ENCODE measurements at places on chromosomes 7 and 10.

DNA sequence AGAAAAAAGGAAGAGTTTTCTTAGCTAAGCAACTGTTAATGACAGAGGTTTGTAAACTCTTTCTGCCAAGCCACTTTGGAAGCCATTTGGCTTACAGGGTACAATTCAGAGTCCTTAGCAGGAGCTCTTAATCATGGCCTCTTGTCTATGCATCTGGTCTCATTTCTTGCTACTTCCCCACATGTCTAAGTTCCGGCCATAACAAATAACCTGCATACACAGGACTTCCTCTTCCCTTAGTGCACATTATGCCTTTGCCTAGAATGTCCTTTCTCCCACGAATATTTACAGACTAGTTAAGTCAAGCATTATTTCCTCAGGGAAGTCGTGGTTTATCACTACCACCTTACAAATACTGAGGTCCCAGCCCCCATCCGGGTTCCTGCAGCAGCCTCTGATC is 8.6 kb upstream of the UPF2 start:
- DNase-seq = no peak

DNA sequence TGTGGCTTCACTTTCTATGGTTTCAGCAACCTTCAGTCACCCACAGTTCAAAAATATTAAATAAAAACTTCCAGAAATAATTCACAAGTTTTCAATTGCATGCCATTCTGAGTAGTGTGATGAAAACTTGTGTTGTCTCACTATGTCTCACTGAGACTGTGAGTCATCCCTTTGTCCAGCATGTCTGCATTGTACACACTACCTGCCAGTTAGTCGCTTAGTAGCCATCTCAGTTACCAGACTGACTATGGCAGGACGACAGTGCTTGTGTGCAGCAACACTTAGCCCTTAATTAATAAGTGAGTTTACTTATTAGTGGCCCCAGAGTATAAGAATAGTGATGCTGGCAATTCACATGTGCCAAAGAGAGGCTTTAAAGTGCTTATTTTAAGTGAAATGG is 22.5 kb downstream of the CCDC186 start:
- no peak for DNase-seq

DNA sequence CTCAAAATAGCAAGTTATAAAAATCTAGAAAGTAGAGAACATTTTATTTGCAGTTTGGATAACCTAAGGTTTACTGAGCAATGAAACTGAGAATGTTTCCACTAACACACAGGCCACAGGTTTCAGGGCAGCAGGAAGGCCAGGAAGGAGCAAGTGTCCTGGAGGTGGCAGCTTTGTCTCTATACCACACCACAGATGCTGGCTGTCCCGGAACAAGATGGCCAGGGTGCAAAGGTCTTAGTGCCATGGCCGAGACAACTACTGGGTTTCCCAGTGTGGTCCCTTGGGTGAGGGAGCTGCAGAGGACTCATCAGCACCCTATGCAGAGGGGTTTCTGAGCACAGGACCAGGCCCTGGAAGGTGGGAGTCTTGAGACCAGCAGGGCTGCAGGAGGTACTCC is 92.0 kb downstream of the CTBP2 start:
- DNase-seq = no peak

GRCh38 chr7:104341546-104341945 is 13.1 kb downstream of the LHFPL3 start:
- DNase-seq = no peak

- DNase-seq = no peak
Measured at GRCh38 chr10:48466611-48467240, 138.1 kb downstream of the ARHGAP22 start.

- DNase-seq = no peak
Measured at GRCh38 chr7:116661865-116662264, 10.1 kb upstream of the MET start.

DNA sequence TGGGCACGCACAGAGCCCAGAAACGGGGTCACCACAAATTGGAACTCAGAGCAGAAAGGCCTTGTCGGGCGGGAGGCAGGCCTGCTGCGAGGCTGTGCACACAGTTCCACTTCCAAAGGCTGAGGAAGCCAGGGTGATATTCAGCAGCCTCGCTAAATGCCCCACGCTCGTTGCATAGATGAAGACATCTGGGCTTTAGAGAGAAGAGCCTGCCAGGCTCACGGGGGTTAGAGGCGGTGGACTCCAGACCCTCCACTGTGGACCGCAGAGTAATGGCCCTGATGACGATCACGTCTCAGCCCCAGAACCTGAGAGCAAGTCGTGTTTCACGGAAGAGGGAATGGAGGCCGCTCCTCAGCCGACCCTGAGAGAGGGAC is 104.2 kb downstream of the DNAJB6 start:
- DNase-seq = no peak

DNA sequence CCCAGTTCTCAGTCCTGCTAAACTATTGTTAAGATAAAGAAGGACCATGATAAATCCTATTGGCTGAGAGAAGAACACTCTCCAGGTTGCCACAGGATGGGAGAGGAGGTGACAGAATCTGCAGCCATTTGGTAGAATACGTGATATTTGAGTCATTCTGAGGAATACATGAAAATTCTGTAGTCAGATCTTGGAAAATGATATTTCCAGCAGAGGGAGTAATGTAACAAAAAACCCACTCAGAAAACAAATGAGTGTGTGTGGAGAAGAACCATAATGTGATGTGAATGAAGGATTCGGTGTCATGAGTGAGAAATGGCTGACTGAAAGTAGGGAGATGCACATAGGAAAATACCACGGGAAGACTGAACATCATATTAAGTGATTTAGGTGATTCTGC is 128.5 kb upstream of the PFKP start:
- DNase-seq = no peak

DNA sequence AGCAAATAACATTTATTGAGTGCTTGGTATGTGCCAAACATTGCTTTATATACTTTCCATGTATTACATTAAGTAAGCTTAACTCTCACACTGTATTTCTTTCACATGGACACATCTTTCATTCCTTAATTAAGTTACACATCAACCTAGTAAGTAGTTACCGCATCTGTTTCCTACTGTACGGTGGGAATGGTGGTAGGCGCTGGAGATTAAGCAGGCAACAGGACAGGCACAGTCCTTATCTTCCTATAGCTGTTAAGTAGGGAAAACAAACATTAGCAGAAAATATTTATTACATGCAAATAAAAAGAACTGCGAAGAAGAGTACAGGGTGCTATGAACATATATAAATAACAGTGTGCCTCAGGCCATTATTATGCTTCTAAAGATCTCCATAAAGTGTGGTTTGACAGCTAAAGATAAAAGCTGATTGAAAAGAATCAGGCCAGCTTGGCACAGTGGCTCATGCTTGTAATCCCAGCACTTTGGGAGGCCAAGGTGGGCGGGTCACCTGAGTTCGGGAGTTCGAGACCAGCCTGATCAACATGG is 105.0 kb downstream of the SUGCT start:
- DNase-seq = no peak

- no peak for DNase-seq
Measured at GRCh38 chr10:112963835-112964234, 13.8 kb downstream of the TCF7L2 start.

- no peak for DNase-seq
Measured at GRCh38 chr7:44286618-44287487, 38.5 kb downstream of the CAMK2B start.

DNA sequence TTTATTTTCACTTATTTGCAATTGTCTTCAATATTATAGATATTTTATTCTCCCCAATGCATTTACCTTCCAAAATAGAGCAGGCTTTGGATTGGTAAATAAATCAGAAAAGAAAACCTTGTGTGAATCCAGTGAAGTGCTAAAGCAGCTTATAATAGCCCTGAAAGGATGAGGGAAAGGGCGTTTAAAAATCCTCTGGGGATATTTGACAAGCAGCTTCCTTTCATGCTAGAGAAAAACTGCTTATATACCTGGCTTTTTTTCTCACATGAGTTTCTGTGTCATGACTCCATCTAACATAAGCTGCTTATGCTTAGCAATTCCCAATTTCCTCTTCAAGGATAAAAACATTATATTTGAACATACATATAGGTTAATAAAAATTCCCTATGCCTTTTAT is 221.6 kb upstream of the SEMA3E start:
- no peak for DNase-seq

DNA sequence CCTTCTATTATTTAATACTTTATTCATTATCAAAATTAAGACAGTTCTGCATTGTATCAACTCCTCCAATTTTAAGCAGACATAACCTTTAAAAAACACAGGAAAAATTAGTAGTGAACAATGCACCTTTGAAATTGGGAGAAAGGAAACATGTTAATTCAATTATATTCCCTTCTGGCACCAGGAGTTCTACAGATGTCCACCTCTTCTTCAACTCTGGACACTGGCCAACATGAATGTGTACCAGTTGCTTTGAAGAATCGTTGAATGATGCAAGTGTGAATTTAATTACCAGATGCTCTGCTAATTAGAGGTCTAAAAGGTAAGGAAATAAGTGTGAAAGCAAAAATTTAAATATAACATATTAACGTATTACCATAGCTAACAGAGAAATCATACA is 206.7 kb upstream of the IGFBP3 start:
- DNase-seq = no peak

- DNase-seq = no peak
Measured at GRCh38 chr10:117400329-117400728, 25.1 kb upstream of the PDZD8 start.

DNA sequence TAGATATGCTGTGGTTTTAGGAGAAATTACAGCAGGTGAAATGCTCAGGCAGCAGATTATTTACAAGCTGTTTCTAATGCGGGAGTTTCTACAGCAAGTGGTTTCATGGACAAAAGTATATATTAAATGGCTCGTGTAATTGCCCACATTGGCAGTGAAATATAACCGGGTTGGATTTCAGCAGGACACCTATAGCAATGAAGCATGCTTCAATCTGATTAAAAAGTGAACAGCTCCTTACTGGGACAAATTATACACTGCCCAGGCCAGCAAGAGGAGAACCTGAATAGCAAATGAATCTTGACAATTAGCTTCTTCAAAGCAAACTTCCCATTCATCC is 35.2 kb upstream of the LYZL1 start:
- no peak for DNase-seq

GRCh38 chr7:69342154-69342884 is 256.0 kb upstream of the AUTS2 start:
- no peak for DNase-seq

DNA sequence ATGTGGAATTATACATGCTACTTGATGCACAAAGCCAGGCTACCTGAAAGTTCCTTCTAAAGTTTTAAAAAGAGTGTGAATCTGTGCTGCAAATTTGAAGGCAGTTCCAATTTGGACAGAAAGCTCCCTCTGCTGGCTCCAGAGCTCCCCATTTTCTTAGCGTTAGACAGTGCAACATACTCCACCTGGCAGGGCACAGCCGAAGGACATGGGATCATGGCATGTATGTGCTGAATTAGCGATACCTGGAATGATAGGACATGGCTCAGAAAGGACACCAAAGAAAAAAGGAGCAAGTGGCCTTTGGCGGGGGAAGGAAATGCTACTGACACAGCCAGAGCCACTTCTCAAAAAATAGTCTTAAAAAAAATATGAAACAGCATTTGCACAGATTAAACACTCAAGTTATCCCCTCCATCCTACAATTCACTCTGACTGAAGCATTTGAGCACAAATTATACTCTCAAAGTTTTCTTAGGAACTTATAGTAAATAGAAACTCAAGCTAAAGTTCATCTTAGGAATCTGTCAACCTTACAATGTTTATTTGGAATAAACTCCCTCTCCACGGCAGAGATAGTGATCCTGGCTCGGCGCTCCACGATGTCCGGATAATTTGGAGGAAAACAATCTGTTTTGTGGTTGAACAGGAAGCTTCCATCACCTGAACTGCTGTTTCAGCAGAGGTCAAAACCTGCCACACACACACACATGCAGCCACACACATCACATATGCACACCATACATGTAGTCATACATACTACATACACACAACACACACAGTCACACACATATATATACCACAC is 80.0 kb downstream of the C7orf25 start:
- DNase-seq = no peak

- no peak for DNase-seq
Measured at GRCh38 chr10:46542567-46543465, 13.6 kb downstream of the GPRIN2 start.

DNA sequence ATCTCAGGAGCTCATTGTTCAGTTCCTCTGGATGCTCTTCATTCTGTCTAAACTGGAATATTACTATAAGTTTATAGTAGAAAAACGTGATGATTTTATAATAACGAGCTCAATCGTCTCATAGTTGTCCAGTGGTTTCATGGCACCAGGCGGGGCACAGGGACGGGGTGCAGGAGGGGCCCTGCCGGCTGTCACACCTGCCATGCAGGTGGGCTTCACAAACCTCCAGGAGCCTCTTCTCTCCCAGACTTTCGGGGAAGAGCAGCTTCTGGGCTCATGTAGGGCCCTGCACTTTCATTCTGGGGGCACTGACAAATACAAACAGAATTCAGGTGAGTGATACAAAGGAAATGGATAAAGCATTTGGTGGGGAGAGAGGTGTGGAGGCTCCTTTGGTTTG is 146.9 kb upstream of the KLF6 start:
- no peak for DNase-seq

- DNase-seq = no peak
Measured at GRCh38 chr7:57203161-57203791, 71.0 kb upstream of the ZNF479 start.

DNA sequence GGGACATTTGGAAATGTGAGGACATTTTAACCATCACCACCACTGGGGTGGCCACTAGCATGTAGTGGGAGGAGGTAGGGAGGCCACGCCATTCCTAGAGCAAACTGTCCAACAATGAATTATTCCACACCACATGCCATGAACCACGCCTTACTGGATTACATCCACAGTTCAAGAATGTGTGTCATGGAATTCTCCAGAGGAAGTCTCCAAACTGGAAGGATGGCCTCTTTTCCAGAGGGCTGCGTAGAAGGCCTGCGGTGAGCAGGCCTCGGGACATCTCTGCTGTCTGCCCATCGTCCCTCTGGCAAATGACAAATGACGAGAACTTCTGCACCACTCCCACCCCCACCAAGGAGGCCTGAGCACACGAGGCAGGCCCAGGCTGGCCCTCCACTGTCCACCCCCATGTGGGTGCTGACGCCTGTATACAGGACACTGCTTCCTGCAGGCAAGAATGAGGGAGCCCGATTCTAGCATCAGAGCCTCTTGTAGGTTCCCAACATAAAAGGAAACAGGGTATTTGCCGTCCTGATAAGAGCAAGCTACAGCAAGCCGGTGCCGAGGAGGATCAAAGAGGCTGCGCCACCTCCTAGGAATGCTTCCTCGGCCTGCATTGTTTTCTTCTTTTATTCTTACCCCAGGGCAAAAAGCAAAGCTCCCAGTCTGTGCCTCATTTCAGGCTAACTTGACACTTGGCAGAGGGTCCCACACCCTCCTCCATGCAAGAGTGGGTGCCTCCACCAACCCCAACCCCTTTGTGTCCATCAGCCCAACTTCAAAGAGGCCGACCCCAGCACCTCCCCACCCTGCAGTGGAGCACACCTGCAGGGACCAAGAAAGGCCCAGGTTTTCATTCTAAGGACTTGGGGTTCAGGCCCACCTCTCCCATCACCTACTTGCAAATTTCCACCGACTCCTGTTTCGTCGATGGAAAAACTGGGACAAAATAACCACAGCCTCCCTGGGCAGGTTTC is 23.9 kb downstream of the TNS3 start:
- no peak for DNase-seq
